ENCODE measurements at places on chromosomes 7 and 10. TPM values are rescaled to one million over a fixed set of nuclear protein-coding genes. Genes with fewer than 3 reads are reported as not detected.

SYT15B gene
- polyA plus RNA-seq, result 0.06 TPM

CNOT4 gene
- 6.0 TPM for polyA plus RNA-seq

PHKG1 gene
- 0.86 TPM for polyA plus RNA-seq

SPDYE2 gene
- 0.13 TPM for polyA plus RNA-seq

NME8 gene
- 1.3 TPM for polyA plus RNA-seq

MACROH2A2 gene
- polyA plus RNA-seq, result 2.6 TPM

AGAP9 gene
- 9.6 TPM for polyA plus RNA-seq

RBP3 gene
- polyA plus RNA-seq, result not detected

IGF2BP3 gene
- polyA plus RNA-seq, result 0.17 TPM

ADAM22 gene
- 0.43 TPM for polyA plus RNA-seq

TIMM23B gene
- 3.8 TPM for polyA plus RNA-seq

ITGB8 gene
- polyA plus RNA-seq, result 0.18 TPM

DNA sequence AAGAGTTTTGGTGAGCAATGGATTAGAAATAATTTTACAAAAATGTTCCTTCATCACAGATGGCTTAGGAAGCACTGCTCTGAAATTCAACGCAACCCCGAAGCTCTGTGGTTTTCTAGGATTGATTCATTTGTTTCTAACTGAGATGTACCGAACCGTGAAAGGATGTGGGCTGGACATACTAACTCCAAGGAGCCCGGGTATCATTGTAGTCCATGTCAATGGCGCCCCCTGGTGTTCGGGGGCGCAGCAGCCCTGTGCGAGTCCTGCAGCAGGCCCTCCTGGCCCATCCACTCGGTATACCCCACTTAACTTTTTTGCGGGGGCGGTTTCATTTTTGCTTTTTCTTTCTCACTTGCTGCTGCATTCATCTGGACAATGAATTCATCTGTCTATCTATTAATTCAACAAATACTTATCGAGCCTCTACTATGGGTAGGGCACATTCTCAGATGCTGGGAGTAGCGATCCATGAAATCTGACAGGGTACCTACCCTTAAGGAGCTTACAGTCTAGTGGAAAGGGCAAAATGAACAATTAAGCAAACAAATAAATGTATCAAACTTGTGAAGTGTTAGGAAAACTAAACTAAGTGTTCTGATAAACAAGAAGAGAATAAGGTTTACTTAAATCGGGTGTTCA is 25.2 kb upstream of the ITPRID1 start:
- DNase-seq, result no peak

DNA sequence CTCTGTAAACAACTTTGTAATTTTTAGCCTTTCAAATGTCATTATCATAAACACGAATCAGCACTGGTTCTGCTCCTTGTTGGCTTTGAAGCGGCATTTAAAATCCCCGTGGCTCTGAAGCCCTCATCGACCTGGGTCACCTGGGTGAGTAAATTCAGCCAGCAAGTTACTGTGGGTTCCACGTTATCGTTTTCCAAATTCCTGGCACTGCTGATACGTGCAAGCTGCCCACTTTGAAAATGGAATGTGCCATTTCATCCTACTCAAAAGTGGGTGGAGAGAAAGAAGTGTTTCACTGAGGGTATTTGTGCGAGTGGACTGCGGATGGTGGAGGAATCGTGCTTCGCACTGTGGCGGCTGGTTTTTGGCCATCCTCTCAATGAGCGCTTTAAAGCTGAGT is 281.7 kb downstream of the KLF6 start:
- DNase-seq, result no peak

- DNase-seq, result no peak
Observed at GRCh38 chr7:131905471-131905973, 349.1 kb upstream of the PODXL start.

DNA sequence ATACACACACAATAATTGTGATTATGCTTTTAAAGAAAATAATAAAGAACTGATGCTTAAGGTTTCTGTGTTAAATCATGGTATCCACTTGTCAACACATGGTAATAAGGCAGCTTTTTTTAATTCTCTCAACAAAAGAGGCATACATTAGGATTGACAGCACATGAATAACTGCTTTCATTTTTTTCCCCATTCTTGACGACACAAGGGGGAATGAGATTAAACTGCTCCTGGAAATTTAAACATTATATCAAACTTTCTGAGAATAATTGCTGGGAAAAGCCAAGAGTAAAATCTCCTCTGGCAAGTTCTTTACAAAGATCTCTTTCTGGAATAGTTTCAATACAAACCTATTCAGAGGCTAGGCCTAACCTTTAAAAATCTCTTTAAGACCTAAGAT is 99.0 kb upstream of the GPR22 start:
- DNase-seq, result no peak

- DNase-seq, result no peak
Observed at GRCh38 chr7:104775531-104775930, 238.5 kb upstream of the KMT2E start.

DNA sequence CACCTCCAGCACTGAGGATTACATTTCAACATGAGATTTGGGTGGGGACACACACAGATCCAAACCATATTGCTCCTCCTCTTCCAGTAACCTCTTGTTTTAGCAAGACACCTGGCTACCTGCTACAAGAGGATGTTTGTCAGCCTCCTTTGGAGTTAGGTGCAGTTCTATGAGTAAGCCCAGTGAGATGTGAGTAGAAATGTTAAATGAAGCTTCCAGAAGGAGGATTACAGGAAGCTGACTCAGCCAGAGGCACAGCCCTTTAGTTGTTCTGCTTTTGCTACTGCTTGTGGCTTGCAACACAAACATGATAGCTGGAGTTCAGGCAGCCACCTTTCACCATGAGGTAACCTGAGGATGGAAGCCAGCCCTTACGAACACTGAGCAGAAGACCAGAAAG is 382.7 kb upstream of the RNF32 start:
- no peak for DNase-seq

GRCh38 chr7:22662036-22662435 is 65.0 kb upstream of the IL6 start:
- no peak for DNase-seq

DNA sequence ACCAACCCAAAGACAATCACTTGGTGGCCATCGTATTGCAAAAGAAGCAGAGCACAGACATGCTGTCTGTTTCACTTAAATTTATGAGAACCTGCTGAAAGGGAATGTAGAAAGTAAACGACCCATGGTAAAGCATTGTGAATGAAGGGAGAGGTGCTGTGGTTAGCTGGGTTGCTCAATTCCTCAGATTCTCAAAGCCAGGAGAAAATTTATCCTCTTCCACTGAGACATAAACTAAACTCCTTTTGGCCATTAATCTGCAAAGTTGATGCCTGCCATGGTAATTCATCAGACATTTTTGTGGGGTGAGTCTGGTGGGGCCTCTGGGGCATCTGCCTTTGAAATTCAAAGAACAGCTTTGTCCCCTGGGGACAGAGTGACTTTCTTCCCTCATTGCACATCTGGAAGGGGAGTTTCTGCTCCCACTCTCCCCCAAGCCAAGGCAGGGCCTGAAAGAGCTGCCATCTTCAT is 951.0 kb downstream of the LRMDA start:
- DNase-seq, result no peak

- DNase-seq, result peak; percentile 91
Observed at GRCh38 chr7:43648473-43649406, 65.8 kb downstream of the STK17A start.

GRCh38 chr10:69976795-69977546 is 75.7 kb upstream of the MACROH2A2 start:
- no peak for DNase-seq

DNA sequence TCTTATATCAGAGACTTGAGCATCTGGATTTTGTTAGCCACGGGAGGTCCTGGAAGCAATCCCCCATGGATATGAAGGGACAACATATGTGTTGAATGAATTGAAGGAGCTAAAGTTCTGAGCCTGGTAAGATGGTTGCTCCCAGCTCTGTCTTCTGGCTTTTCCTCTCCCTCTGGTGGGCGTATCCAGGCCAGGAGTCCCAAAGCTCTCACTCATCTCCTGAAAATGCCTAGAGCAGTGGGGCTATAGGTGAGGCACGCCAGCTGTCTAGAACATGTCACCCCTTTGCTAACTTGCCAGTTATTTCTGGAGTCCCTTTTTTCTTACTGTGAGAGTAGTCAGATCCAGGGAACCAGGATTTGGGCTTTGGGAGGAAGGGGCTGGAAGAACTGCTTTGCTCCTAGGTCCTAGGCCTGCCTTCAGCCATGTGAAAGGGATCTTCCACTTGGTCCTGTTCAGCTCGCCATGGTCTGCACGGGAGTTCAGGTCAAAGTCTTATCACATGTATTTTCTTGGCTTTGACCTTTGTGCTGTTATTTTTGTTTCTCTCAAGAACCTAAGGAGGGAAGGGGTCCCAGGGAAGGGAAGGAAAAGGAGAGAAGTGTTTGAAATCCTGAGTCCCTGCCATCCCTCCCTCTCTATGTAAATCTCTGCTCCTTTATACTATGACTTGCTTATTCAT is 73.6 kb downstream of the MINPP1 start:
- no peak for DNase-seq

DNA sequence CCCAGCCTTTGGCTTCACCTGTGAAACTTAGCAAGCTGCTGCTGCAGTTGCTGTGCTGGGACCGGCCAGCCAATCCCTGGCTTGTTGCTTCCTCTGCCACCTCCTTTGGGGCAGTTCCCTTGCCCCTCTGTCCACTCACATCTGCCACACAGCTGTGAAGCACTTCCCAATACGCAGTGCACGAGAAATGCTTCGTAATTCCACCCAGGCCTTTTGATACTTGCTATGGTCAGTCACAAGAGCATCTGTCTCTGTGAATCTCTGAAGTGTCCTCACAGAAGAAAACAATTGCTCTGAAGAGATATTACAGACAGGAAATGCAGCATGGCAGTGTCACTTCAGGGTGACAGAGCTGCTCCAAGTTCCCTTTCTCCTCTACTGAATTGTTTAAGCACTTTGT is 208.5 kb downstream of the PTEN start:
- DNase-seq, result peak; percentile 83

- DNase-seq, result no peak
Observed at GRCh38 chr7:91408388-91409154, 144.3 kb downstream of the FZD1 start.

DNA sequence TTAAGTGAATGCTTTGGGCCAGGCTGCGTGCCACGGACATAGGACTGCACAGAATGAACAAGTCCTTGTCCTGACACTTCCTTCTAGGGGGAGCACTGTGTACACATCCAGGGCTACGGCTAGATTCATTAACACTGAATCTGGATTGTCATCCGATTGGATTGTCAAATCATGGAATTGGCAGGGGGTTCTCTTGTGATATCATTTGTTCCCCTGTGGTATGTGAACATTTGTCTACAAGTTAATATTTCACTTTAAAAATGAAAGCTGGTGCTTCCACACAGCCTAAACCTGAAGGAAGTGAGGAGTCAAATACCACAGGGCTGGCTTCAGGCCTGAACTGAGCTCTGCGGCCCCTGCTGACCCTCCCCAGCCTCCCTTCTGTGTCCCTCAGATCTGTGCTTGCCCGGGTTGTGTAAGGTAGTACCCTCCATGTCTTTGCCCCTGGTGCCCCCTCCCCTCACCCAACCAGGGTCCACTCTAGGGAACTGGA is 75.6 kb downstream of the SNX10 start:
- no peak for DNase-seq

GRCh38 chr10:66214721-66215404 is 711.0 kb upstream of the LRRTM3 start:
- DNase-seq, result no peak

- no peak for DNase-seq
Observed at GRCh38 chr7:91357901-91358300, 93.7 kb downstream of the FZD1 start.

DNA sequence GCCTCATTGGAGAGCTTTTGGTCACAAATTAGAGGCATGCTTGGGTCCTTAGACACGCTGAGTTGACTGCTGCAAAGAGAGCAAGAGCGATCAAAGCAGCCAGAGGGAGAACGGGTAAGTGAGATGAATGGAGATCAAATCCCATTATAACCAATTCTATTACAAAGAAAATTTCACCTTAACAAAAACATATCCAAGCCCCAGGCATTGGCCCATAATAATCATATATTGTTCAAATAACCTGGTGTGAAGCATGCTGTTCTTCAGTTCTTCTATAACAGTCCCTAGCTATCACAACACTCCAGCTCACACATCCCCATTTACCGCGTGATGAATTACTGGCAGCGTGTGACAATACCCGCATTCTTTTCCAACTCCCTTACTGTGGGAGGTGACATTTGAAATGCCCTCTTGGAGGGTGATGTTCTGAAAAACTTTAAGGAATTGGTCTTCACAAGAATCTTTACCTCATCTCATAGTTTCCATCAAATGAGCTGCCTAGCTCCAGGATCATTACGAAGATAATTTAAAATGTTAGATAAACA is 156.1 kb upstream of the PLXNA4 start:
- DNase-seq, result no peak

DNA sequence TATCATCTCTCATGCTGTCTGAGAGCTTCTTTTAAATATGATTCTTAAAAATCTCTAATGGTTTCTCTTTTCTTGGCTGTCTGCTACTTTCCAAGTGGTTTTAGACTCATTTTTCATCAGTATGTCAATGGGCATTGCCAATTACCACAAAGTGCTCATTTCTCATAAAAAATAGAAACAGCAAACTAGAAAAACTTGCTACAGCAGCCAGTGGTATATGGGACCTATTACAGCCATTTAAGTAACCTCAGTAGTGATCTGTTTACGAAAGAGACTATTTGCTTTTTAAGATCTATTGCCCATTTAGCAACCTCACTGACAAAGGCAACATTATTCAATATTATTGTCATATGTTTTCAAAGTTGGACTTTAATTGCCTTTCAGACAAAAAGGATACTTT is 207.1 kb upstream of the RHOBTB1 start:
- no peak for DNase-seq

DNA sequence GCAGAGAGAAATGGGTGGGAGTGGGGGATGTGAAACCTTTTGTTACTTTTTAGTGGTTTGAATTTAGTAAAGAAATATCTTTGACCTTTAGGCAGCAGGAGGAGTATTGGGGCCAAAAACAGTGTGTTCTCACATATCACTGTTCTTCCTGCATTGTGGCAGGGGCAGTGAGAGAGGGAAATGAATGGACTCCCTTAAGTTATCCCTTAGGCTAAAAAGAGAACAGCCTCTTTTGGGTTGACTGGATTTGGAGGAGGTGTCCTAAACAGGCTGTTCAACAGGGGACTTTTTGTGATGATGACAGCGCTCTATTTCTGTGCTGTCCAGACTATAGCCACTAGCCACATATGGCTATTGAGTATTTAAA is 22.3 kb downstream of the ZNF775 start:
- DNase-seq, result no peak

GRCh38 chr10:91653219-91653870 is 20.5 kb upstream of the PPP1R3C start:
- no peak for DNase-seq

- no peak for DNase-seq
Observed at GRCh38 chr7:137904833-137905232, 58.1 kb upstream of the DGKI start.

GRCh38 chr10:20935931-20936330 is 38.8 kb upstream of the NEBL start:
- no peak for DNase-seq

DNA sequence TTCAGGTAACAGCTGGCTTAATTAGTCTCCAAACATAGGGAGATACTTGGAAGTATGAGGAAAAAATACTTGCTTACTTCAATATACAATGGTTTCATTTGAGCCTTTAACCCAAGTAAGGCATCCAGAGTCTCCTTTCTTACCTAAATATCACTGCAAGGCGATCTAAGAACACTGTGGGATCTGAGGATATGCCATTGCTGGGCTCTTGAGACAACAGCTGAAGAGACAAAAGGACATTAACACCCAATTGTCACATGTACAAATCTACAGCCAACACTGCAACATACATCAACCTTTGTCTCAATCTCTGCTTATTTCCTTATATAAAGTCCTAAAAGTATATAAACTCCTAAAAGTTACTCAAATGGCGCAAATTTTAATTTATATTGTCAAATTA is 44.4 kb downstream of the IRF5 start:
- DNase-seq, result no peak

GRCh38 chr10:122541541-122542002 is 19.0 kb upstream of the DMBT1 start:
- no peak for DNase-seq

Data from spleen (tissue), 13 donors.